Vagina (tissue), 2 donors: ENCODE measurements at places on chromosomes 6 and 20.

GRCh38 chr6:139698526-139699176 lies 324.2 kb upstream of the CITED2 start:
- DNase-seq = no peak

- DNase-seq = no peak
Measured at GRCh38 chr6:42726485-42727086, 4.2 kb upstream of the PRPH2 start.

DNA sequence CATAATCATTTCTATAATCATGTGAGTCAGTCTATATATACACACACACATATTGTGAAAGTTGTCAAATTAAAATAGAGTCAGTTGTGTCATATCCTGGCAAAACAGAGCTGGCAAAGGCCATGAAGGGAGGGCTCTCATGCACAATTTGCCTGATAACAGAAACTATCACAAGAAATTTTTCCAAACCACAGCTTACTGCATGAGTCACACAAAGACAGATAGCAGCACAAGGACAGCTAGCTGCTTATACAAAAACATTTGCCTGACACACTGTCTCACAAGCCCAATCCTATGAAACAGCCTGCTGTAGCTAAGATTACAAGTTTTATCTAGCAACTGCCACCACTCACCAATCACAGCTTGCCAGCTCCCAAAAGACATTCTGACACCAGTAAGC lies 848.5 kb upstream of the MAN1A1 start:
- no peak for DNase-seq

GRCh38 chr6:138682704-138683527 lies 90.7 kb upstream of the CCDC28A start:
- no peak for DNase-seq

DNA sequence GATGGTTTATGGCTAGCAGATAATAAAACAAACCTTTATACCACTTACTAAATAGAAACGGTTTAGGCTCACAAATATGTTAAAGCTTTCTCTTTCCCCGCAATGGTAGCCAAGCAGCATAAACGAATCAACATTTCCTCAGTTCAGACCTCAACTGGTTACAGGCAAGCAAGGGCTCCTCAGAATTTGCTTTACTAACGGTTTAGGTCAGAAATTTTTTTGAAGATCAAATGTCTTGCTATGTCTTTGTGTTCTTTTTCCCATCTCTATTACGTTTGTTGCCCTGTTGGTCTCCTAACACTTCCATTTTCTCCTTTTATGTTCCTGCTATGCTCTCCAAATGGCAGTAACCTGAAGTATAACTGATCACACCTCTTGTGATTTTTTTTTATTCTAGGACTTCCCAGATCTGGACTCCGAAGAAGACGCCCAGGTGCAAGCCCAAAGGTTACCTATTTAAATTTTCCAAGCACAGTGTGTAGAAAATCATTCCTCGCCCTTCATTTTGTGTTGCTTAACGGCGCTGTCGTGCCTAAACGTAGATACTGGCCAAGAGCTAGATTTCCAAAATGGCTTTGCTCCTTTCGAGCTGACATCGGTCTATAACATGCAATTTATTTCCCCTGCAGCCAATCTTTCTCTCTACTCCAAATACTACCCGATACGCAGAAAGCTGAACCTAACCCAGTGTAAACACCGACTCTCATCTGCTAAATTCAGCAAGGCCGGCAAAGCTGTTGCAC lies 717 bp upstream of the ASF1A start:
- no peak for DNase-seq

DNA sequence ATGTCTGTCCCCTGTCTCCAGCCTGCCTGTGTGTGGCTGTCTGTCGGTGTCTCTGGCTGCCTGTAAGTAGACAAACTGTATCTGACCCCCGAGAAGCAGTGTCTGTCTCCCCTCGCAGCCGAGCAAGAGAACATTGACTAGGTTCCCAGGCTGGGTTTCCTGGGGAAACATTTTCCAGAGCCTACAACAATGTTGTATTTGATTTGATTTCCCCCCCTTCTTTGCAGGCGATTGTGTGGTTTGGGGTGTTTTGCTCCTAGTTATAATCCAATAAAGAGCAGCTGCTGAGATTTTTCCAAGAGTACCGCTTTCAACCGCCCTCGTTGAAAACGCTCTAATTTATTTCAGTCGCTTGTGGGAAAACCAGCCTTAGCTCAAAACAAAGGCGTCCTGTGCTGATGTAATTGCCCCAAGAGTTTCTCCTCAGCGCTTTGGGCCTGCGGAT lies 92.6 kb downstream of the CDC5L start:
- DNase-seq = no peak

DNA sequence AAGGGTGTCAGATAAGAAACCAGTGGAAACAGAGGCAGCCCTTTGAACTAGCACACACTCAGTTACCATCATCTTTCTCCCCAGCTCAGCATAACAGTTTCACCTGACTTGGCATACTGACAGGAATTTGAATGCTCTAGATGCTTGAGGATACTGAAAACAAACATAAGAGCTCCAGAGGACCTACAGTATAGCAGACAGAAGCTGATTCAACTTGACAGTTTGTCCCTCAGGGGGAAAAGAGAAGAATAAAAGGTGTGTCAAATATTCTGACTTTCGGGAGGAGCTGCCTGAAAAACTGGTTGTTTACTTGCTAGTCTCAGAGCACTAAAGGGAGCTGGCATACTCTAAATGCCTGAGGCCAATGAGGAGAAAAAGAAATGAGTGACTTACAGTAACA lies 35.1 kb downstream of the EYS start:
- DNase-seq = no peak

DNA sequence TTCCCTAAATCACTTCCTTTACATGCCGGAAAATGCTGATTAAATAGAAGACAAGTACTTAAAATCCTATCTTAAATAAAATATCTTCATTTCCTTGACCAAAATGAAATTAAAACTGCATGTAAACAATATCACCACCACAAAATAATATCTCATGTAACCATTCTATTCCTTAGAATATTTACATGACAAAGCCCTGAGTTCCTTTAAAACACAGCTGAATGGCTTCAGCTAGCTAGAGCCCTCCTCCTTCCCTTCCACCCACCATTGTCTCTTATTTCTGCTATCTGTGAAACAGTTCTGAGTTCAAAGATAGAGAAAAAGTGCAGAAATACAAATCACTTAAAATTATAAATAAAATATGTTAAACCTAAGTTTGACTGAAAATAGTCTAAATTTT lies 103.1 kb downstream of the HIVEP2 start:
- no peak for DNase-seq

DNA sequence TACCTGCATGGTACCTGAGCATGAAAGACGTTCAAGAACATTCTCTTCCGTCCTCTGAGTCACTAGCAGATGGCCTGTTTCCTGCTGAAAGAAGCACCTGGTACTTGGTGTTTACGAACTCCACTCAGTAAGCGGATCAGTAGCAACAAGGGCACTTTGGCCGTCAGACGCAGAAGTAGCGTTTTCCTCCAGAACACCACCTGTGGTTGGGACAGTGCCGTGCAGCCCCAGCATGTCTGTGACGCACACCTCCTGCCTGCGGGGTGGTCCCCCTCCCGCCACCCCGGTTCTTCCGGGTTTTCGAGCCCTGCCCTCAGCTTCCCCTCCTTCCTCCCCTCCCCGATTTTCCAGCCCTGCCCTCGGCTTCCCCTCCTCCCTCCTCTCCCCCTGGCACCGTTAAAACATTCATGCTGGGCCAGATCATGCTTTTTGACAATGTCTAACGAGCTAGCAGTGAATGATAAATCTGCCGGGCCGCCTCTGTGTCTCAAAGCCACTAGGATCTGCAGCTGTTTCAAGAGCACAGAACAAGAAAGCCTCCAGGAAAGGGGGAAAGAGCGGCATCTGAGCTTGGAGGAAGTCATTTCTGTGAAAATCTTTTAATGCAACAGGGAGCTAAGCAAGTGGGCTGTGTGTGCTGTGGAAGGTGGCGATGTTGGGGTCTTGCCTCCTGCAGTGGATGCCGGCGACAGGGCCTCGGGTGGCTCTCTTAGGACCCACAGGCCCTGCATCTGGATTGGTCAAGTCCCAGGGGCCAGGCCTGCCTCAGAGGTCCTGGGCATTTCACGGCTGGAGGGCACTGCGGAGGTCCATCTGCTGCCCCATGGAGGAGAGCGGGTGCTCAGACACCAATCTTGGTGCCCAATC lies 207.9 kb downstream of the ERMARD start:
- peak; percentile 92 for DNase-seq

- DNase-seq = peak; percentile 28
Measured at GRCh38 chr20:17498641-17499040, 32.5 kb downstream of the BFSP1 start.

- no peak for DNase-seq
Measured at GRCh38 chr6:39882531-39882899, 51.7 kb downstream of the MOCS1 start.

GRCh38 chr6:148969603-148970061 lies 222.8 kb downstream of the UST start:
- peak; percentile 83 for DNase-seq

GRCh38 chr6:38876475-38876874 lies 161.4 kb downstream of the DNAH8 start:
- no peak for DNase-seq

GRCh38 chr6:40819182-40819834 lies 219.7 kb downstream of the UNC5CL start:
- DNase-seq = no peak

- no peak for DNase-seq
Measured at GRCh38 chr6:160417146-160417545, 69.0 kb downstream of the SLC22A3 start.

DNA sequence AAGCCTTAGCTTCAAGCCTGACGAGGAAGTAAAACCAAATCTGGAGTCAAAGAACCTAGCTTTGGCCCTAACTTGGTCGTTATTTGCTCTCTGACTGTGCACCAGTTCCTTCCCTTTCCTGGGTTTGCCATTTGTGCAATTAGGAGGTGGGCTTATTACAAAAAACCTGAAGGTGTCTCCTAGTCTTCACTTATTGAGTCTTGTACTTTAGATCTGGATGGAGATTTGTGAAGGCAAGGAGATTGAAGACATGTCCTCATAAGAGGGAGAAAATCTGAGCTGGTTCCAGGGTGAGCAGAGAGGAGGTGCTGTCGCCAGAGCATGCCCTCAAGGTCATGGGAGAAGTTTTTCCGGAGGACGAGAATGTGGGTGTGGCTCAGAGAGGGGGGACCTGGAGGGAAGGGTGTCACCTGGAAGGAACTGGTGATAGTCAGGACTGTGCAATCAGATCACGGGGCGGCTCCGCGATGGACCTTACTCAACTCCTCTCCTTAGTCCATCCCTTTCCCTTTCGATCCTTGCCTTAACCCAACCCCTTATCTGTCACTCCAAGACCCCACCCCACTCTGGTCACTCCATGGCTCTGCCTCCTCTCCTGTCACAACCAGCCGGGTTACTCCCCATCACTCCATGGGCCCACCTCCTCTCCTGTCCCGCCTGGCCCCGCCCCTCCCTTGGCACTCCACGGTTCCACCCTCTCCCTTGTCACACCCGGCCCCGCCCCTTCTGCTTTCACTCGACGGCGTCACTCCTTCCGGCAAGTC lies 588 bp upstream of the ACSS2 start:
- DNase-seq = peak; percentile 100

GRCh38 chr20:20102716-20103258 lies 50.5 kb downstream of the CFAP61 start:
- no peak for DNase-seq

- no peak for DNase-seq
Measured at GRCh38 chr6:156778454-156779205, 1.5 kb downstream of the ARID1B start.

GRCh38 chr6:143014764-143015163 lies 45.9 kb upstream of the AIG1 start:
- DNase-seq = no peak

DNA sequence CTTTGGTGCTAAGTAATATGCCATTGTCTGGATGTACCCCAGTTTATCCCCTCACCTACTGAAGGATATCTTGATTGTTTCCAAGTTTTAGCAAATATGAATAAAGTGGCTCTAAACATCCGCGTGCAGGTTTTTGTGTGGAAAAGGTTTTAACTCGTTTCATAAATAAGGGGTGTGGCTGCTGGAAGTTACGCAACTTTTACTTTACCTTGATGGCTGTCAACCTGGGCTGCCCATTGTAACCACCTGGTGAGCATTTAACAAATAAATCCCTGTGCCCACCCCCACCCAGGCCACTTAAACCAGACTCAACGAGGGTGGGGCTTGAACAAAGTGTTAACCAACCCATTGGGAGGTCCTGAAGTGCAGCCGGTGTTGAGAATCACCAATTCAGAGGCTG lies 187.8 kb downstream of the NRN1 start:
- DNase-seq = no peak

- no peak for DNase-seq
Measured at GRCh38 chr6:52422156-52422555, 2.0 kb downstream of the EFHC1 start.

GRCh38 chr20:36506253-36506652 lies 35.1 kb upstream of the MYL9 start:
- no peak for DNase-seq

- DNase-seq = no peak
Measured at GRCh38 chr6:121641158-121641557, 205.7 kb downstream of the GJA1 start.

DNA sequence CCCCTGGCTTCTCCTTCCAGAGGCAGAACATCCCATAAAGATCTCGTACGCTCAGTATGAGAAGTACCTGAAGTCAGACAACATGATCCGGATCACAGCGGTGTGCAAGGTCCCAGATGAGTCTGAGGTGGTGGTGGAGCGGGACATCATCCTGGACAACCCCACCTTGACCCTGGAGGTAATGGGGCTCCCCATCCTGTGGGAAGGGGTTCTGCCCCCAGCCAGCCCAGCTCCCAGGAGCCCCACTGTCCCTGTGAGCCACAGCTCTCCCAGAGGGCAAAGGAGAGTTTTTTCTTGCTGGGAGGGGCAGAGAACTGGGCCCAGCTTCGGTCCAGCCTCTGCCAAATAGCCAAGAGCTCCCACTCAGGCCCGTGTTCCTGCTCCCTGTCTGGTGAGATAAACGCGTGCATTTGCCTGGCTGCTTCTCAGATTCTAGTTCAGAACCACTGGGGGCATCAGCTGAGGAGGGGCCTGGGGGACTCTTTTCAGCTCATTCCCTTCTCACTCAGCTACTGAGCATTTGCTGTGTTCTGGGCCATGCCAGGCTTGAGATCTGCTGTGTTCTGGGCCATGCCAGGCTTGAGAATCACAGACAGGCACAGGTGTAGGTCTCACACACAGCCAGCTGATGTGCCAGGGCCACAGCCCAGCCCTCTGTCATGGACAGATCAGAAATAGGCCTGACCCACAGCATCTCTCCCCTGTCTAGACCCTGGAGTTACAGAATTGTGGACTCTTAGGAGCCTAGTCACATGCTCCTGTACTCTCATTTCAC lies 39.5 kb downstream of the TGM3 start:
- peak; percentile 42 for DNase-seq

- DNase-seq = no peak
Measured at GRCh38 chr6:142543606-142544005, 241.8 kb downstream of the ADGRG6 start.

- no peak for DNase-seq
Measured at GRCh38 chr6:166533205-166533824, 53.2 kb downstream of the RAMACL start.

- no peak for DNase-seq
Measured at GRCh38 chr6:33993653-33994471, 152.0 kb downstream of the GRM4 start.

GRCh38 chr6:4364172-4364571 lies 228.8 kb upstream of the ECI2 start:
- no peak for DNase-seq
